Right ventricle myocardium inferior (tissue), 1 donor: ENCODE measurements at places on chromosomes 4 and X. TPM values are rescaled to one million over a fixed set of nuclear protein-coding genes. Genes with fewer than 3 reads are reported as not detected.

XPNPEP2 gene
- 0.68 TPM for total RNA-seq

- no peak for DNase-seq
Observed at GRCh38 chr4:40507977-40508376, 121.7 kb downstream of the RBM47 start.

DNA sequence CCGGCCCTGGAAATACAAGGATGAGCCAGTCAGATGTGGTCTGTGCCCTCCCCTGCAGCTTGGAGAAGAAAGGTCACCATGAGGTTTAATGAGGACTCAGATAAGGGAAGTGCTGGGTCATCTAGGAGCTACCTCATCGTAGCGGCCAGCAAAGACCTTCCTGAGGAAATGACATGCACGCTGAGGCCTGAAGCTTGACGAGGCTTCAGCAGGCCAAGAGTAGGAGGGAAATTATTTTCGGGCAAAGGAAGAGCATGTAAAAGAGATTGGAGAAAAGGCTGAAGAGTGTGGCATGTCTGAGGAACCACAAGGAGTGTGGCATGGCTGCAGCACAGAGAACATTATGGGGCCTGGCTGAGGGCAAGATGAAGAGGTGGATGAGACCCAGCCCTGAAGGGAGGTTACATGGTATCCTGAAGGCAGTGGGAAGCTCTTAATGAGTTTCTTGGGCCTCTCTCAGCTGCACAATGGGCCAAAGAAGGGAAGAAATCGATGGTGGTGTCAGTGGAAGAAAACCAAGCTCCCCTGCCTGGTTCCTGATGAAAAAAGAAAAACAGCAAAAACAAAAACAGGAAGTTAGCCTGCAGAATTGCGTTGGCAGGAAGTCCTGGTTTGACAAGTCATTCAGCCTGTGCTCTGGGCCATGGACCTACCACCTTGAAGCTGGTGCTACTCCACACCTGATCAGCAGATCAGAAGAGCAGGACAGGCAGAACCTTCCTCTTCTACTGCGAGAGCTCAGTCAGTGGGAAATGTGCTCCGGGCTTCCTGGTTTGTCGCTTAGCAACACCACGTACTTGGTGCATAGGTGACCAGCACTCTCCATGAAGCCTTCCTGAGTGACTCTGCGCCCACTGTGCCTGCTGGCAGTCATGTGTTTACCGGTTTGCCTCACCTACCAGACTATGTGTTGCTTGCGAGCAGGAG lies 134.5 kb upstream of the KLF3 start:
- DNase-seq, result peak; percentile 78

- no peak for DNase-seq
Observed at GRCh38 chrX:32268207-32268606, 943.1 kb downstream of the DMD start.

GRCh38 chrX:97398030-97398551 lies 514.4 kb downstream of the RPA4 start:
- DNase-seq, result no peak
